Stimulated activated CD8-positive, alpha-beta memory T cell treated with anti-CD3 and anti-CD28 coated beads, Interleukin-15, amount 100 ng/mL, for 48 hours (primary cell): ENCODE measurements at places on chromosomes 6 and 20.

- no peak for DNase-seq
Measured at GRCh38 chr6:36805096-36805797, 34.0 kb downstream of the CPNE5 start.

DNA sequence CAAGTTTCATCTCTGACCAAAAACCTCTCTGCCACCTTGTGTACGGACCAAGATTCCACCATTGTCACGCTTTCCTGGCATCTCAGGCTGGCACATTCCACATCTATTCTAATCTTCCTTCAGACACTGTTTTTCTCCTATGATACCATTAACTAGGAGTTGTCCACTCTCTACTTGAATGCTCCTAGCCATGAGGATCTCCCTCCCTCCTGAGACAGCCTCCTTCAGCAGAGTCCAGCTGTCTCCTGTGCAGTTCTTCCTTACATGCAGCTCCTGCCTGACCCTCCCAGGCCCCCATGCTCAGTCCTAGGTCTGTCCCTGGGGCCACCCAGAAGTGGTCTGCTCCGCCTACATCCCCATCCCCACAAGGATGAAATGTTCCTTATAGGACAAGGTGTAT, 90.9 kb downstream of the CHMP4B start:
- DNase-seq, result no peak

GRCh38 chr6:28634411-28634760, 108.7 kb downstream of the GPX5 start:
- DNase-seq, result no peak

GRCh38 chr6:50762798-50763197, 49.5 kb downstream of the TFAP2D start:
- DNase-seq, result no peak

- no peak for DNase-seq
Measured at GRCh38 chr20:53291548-53291947, 302.1 kb downstream of the ZNF217 start.

DNA sequence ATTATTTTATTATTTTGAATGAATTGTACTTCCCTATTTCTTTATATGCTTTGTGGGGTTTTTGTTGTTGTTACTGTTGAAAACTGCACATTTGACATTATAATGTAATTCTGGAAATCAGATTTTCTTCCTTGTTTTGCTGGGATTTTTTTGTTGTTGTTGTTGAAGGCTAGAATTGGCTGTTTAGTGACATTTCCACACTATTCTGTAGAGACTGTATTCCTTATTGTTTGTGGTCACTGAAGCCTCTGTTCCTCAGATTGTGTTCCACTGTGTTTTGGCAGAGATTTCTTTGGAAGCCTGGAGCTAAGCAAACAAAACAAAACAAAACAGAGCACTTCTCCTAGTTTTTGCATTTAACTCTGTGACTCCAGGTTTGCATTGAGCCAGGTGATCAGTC, 52.9 kb downstream of the CDYL start:
- DNase-seq, result no peak
